ENCODE measurements at places on chromosomes 12 and 14. TPM values are rescaled to one million over a fixed set of nuclear protein-coding genes. Genes with fewer than 3 reads are reported as not detected.
A peak's percentile ranks its signal among the peaks of the same experiment; 100 is the strongest.

- H3K36me3 ChIP-seq, result no peaks in the 10 kb centered on the region
- H3K27ac ChIP-seq, result no peak overlapping the region
- H3K4me1 ChIP-seq, result no peaks in the 10 kb centered on the region
Measured at GRCh38 chr12:76943008-76943407, 64.2 kb upstream of the CSRP2 start.

DNA sequence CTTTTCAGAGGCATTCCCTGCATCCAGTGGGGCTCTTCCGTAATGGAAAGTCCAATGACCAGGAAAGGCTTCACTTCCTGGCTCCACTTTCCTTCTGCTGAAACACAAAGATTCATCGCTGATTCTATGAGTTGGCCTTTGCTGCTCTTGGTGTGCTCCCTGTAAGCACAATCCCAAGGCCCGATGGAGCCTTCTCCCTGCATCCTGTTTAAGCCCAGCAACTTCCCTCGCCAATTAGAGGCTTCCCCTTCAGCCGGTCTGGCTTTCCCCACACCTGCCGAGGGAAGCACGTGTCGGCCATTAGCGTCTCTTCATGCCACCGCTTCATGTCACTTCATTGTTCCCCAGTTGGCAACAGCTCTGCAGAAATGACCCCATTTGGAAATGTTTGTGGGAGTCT is 693.9 kb downstream of the MED13L start:
- no peak for DNase-seq
- H3K36me3 ChIP-seq, result no peaks in the 10 kb centered on the region
- H3K4me1 ChIP-seq, result no peaks in the 10 kb centered on the region
- H3K4me3 ChIP-seq, result no peak overlapping the region

DNA sequence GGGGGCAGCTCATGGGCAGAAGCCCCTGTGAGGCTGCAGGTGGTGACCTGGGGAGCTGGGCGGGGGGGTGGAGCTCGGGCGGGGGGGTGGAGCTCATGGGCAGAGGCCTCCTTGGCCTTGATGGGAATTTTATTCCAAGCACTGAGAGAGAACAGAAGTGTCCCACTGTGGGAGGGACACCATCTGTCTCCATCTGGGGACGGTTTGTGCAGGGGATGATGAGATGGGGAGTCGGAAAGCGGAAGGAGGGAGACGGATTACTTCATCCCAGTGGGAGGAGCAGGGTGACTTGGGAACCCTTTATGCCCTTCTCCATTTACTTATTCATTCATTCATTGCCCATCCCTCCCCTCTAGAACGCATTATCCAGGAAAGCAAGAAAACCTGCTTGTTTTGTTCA is 304.7 kb downstream of the ADGRD1 start:
- DNase-seq, result no peak
- no peaks in the 10 kb centered on the region for H3K36me3 ChIP-seq
- no peaks in the 10 kb centered on the region for H3K27me3 ChIP-seq
- H3K4me3 ChIP-seq, result no peak overlapping the region

GRCh38 chr12:121189619-121190155 is 20.2 kb upstream of the P2RX4 start:
- H3K4me1 ChIP-seq, result no peaks in the 10 kb centered on the region
- H3K36me3 ChIP-seq, result peaks cover under 1% of the 10 kb centered on the region
- no peaks in the 10 kb centered on the region for H3K27me3 ChIP-seq
- no peak for DNase-seq

DNA sequence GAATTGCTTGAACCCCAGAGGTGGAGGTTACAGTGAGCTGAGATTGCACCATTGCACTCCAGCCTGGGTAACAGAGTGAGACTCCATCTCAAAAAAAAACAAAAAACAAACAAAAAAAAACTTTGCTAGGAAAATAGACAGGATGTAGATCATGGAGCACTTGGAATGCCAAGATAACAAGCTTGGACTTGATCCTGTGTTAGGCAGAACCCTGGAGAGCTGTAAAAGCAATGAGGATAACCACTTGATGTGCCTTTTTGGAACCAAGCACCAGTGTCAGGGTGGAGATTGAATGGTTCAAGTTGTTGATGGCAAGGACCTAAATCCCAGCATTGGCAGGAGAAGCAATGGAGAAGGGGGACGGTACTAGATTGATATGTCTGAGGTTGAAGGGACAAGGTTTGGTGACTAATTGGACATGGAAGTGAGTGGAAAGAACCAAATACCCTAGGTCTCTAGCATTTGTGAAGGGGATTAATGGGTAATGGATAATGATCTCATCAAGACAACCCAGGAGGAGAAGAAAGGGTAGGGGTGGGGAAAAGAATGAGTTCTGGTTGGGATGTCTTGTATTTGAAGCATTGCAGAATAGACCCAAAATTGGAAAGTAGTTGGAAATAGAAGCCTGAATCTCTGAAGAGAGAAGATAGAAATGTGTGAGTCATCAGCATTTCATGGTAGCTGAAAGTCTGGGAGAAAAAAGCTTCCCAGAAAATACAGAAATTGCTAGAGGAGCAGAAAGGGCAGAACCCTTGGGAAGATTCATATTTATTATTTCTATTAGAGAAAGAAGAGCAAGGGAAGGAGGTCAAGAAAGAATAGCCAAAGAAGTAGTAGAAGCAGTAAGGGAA is 176.7 kb downstream of the NUAK1 start:
- no peaks in the 10 kb centered on the region for H3K27me3 ChIP-seq
- no peaks in the 10 kb centered on the region for H3K36me3 ChIP-seq
- peaks cover 30% of the 10 kb centered on the region for H3K4me1 ChIP-seq
- no peak for DNase-seq
- no peak overlapping the region for H3K27ac ChIP-seq
- H3K4me3 ChIP-seq, result no peak overlapping the region

DNA sequence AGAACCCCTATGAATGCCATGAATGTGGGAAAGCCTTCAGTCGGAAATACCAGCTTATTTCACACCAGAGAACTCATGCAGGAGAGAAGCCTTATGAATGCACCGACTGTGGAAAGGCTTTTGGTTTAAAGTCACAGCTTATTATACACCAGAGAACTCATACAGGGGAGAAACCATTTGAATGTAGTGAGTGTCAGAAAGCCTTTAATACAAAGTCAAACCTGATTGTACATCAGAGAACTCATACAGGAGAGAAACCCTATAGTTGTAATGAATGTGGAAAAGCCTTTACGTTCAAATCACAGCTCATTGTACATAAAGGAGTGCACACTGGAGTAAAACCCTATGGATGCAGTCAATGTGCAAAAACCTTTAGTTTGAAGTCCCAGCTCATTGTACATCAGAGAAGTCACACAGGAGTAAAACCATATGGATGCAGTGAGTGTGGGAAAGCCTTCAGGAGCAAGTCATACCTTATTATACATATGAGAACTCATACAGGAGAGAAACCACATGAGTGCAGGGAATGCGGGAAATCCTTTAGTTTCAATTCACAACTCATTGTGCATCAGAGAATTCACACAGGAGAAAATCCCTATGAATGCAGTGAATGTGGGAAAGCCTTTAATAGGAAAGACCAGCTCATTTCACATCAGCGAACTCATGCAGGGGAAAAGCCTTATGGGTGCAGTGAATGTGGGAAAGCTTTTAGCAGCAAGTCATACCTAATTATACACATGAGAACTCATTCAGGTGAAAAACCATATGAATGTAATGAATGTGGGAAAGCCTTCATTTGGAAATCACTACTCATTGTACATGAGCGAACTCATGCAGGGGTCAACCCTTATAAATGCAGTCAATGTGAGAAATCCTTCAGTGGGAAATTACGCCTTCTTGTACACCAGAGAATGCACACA is 22.3 kb downstream of the ZNF268 start:
- DNase-seq, result no peak
- no peaks in the 10 kb centered on the region for H3K4me1 ChIP-seq
- no peak overlapping the region for H3K27ac ChIP-seq
- no peaks in the 10 kb centered on the region for H3K27me3 ChIP-seq
- H3K4me3 ChIP-seq, result no peak overlapping the region
- peaks cover 29% of the 10 kb centered on the region for H3K36me3 ChIP-seq

GRCh38 chr12:3483089-3483488 is 7.9 kb upstream of the PRMT8 start:
- H3K27me3 ChIP-seq, result no peaks in the 10 kb centered on the region
- no peaks in the 10 kb centered on the region for H3K36me3 ChIP-seq
- no peak overlapping the region for H3K27ac ChIP-seq

GRCh38 chr14:90602088-90602687 is 205.4 kb downstream of the CALM1 start:
- no peak for DNase-seq
- no peak overlapping the region for H3K4me3 ChIP-seq
- H3K4me1 ChIP-seq, result peaks cover 9% of the 10 kb centered on the region
- H3K36me3 ChIP-seq, result no peaks in the 10 kb centered on the region

The CD69 gene
- total RNA-seq, result 0.16 TPM

GRCh38 chr12:65881965-65882413 is 57.7 kb downstream of the HMGA2 start:
- DNase-seq, result peak; percentile 76
- H3K4me1 ChIP-seq, result peaks cover 26% of the 10 kb centered on the region
- H3K4me3 ChIP-seq, result peak overlapping the region; percentile 43
- no peaks in the 10 kb centered on the region for H3K36me3 ChIP-seq
- H3K27me3 ChIP-seq, result no peaks in the 10 kb centered on the region

The RBP5 gene
- 2.1 TPM for total RNA-seq

The ZNF740 gene
- 27.4 TPM for total RNA-seq

DNA sequence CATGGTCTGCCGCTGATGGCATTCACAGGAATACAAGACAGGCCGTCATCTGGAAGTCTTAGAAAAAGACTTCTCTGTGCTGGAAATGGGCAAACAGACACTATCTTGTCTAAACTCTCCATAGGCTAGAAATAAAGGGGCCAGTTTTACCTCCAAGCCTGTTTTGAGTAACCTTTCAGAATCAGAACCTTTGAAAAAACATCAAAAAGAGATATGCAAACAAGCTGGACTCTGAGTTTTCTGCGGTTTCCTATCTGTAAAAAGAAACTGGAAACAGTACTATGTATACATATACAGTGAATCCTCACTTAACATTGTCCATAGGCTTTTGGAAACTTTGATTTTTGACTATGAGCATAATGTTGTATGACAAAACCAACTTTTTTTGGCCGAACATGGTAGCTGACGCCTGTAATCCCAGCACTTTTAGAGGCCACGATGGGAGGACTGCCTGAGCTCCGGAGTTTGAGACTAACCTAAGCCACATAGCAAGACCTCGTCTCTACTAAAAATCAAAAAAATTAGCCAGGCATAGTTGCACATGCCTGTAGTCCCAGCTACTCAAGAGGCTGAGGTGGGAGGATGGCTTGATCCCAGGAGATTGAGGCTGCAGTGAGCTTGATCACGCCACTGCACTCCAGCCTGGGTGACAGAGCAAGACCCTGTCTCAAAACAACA is 92.9 kb upstream of the MAX start:
- H3K4me1 ChIP-seq, result no peaks in the 10 kb centered on the region
- no peaks in the 10 kb centered on the region for H3K36me3 ChIP-seq
- no peak overlapping the region for H3K27ac ChIP-seq

GRCh38 chr14:68657300-68658028 is 135.4 kb downstream of the ZFP36L1 start:
- no peaks in the 10 kb centered on the region for H3K27me3 ChIP-seq
- no peaks in the 10 kb centered on the region for H3K36me3 ChIP-seq
- peaks cover 27% of the 10 kb centered on the region for H3K4me1 ChIP-seq
- no peak for DNase-seq

DNA sequence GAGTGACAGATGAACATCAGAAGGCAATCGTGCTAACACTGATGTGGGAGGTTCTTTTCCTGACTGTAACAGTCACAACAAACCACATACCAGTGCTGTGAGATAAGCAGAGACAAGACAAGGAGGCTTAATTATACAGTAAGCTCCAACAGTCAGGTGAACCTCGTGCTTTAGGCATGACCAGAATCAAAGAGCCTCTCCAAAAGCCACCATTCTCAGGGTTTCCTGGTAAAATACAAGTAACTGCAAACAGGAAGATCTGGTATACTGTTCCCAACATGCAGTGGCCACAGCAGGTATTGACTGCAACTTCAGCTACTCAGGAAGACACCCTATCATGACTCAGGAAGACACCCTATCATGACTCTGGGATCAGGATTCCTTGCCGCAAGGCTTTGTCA is 47.3 kb upstream of the GTF2A1 start:
- H3K4me1 ChIP-seq, result no peaks in the 10 kb centered on the region
- no peak overlapping the region for H3K4me3 ChIP-seq
- H3K27ac ChIP-seq, result no peak overlapping the region
- no peak for DNase-seq

- H3K4me1 ChIP-seq, result no peaks in the 10 kb centered on the region
- H3K4me3 ChIP-seq, result no peak overlapping the region
Measured at GRCh38 chr12:82756303-82756702, 69.6 kb downstream of the TMTC2 start.

DNA sequence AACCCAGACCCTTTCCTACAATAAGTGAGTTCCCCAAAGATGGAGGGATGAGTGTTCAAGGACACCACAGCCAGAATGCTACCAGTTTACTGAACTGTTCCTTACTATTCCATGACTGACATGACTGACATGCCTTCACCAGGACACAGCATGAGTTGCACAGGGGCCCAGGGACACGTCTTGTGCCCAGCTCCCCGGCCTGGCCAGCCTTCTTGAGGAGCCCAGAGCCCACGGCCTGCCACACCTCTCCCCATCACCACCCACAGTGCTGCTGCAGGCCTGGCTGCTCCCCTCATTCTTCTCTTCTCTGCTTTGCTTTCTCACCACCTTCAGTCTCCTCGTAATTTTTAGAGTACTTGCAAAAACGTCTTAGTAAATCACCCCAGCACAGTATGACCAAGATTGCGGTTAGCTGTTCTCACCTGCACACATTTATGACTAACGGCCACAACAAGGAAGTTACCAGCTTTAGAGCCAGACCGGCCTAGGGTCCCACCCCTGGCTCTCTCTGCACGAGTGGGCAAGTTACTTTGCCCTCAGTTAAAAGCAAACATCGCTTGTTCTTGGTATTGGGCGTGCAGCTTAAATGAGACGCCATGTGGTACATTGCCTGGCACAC is 18.5 kb downstream of the PPP2R5E start:
- H3K4me1 ChIP-seq, result no peaks in the 10 kb centered on the region
- H3K36me3 ChIP-seq, result peaks cover 15% of the 10 kb centered on the region
- no peak overlapping the region for H3K4me3 ChIP-seq
- H3K27ac ChIP-seq, result no peak overlapping the region
- H3K27me3 ChIP-seq, result no peaks in the 10 kb centered on the region

The PIANP gene
- 0.32 TPM for total RNA-seq

GRCh38 chr12:52687497-52688385 is 7.5 kb upstream of the KRT1 start:
- H3K4me3 ChIP-seq, result no peak overlapping the region
- H3K4me1 ChIP-seq, result no peaks in the 10 kb centered on the region
- H3K36me3 ChIP-seq, result no peaks in the 10 kb centered on the region
- H3K27me3 ChIP-seq, result peaks cover 69% of the 10 kb centered on the region
- DNase-seq, result no peak

- H3K27me3 ChIP-seq, result no peaks in the 10 kb centered on the region
- H3K36me3 ChIP-seq, result no peaks in the 10 kb centered on the region
- no peak overlapping the region for H3K27ac ChIP-seq
- no peaks in the 10 kb centered on the region for H3K4me1 ChIP-seq
- no peak overlapping the region for H3K4me3 ChIP-seq
Measured at GRCh38 chr12:116808113-116809105, 70.3 kb downstream of the RNFT2 start.

DNA sequence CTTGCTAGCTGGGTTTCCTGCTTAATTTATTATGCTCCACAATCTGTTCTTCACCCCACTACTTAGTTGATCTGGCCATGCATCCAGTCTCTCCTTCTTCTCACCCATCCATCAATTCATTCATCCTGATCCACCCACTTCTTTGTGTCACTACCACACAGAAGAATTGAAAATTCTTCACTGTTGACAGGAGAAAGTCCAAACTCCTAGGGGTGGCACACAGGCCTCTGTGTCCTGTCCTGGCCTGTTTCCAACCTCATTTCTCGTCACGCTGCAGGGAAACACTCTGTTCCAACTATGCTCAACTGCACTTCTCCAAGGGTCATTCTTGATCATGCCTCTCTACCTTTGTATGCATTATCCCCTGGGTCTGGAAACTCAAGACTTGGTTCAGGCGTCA is 10.6 kb upstream of the KRT83 start:
- no peaks in the 10 kb centered on the region for H3K36me3 ChIP-seq
- H3K4me1 ChIP-seq, result no peaks in the 10 kb centered on the region
- no peaks in the 10 kb centered on the region for H3K27me3 ChIP-seq

The RFX4 gene
- total RNA-seq, result not detected

All from heart left ventricle (tissue), 16 donors.